SW 1271 (cell line): ENCODE measurements at places on chromosomes 6 and 20.

DNA sequence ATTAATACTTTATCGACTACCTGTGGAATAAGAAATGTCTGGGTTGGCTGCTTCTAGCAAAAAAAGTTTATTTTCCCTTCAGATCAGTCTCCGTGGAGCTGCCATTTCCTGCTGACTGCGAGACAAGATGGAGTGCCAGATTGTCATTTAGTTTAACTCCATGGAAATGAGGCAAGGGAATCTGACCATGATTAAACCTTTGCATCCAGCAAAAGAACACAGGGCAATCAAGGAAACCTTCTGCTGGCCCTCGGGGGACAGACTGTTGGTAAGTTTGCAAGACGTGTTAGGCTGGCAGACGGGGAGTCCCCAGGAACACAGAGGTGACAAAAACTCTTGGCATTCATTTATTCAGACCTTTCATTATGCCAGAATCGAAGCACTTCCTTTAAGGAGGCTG is 52.2 kb upstream of the SPACA1 start:
- no peak for DNase-seq

- DNase-seq, result no peak
Observed at GRCh38 chr20:57619051-57619831, 985 bp downstream of the ZBP1 start.

GRCh38 chr6:154399097-154399496 is 42.5 kb upstream of the IPCEF1 start:
- no peak for DNase-seq

DNA sequence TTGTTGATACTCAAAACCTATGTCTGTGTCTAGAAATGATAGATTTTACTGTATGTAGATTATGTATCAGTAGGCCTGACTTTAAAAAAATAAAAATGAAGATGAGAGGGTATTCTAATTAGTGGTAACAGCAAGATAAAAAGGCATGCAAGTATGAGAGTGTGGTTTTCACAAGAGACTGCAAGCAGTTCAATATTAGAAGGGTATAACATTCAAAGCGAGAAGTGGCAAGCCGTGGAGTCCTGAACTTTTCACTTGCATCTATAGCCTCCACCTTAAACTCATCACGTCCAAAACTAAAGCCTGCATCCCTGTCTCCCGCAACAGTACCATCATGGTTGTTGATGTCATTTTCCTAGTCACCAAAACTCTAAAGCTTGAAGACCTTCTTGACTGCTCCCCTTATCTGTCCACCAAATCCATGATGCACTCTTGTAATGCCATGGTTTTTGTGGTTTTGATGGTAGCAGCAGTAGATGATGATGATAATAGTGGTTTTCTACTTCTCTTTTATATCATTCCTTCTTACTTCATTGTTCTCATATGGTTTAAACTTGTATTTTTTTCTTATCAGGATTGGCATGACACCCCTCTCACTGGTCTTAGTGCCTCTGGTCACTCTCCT is 9.2 kb upstream of the CGA start:
- DNase-seq, result no peak
